ENCODE measurements at places on chromosomes 7 and 10.
A peak's percentile ranks its signal among the peaks of the same experiment; 100 is the strongest.

GRCh38 chr10:77801474-77802161, 124.9 kb downstream of the DLG5 start:
- no peak for DNase-seq

- DNase-seq = peak; percentile 9
These were observed at the start of gene ADAM12 for GRCh38 chr10:126387931-126388911. Gene ADAM12, minus strand, starts transcription at chr10:126388477. Its CDS starts 332 bp downstream, at chr10:126388145.

DNA sequence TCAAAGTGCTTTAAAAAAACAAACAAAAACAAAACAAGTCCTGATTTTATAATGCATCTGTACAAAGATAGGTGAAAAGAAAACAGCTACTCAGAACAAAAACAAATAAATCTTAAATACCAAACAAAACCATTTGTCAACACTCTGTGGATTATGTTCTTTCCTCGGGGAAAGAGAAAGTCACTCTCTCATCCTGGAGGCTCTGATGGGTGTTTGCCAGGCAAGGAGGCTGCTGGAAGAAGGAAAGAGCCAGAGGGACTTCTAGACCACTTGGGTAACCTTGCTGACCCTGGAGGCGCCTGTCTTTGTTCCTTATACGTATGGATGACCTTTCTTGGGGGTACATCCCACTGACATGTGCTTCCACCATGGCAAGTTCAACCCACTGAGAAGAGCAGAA, 92.8 kb downstream of the ZRANB1 start:
- no peak for DNase-seq

DNA sequence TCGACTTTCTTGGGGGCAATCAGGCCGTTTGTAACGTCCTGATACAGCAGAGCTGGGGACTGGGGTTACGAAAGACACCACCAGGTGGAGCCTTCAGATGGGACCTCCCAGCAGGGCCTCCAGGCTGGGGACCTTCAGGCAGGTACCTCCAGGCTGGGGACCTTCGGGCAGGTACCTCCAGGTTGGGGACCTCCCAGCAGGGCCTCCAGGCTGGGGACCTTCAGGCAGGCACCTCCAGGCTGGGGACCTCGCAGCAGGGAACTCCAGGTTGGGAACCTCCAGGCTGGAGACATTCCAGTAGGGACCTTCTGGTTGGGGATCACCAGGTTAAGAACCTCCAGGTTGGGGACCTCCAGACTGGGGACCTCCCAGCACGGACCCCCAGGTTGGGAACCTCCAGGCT, 23.5 kb upstream of the GPR146 start:
- no peak for DNase-seq

DNA sequence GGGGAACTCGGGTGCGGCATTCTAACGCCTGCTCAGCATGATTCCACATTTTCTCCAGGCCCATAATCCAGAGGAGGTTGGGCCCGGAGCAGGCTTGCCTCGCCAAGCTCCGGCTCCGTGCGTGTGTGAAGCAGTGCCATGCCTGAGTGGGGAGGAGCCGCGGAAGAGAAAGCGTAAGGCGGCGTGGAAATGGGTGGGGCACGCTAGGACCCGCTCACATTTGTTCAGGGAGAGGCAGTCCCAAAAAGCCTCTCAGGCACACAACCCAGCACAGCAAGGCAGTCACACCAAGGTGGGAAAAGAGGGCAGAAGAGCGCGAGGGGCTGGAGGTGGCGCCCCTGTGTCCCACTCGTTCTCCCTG, 695 bp upstream of the VDAC2 start:
- DNase-seq = peak; percentile 72

DNA sequence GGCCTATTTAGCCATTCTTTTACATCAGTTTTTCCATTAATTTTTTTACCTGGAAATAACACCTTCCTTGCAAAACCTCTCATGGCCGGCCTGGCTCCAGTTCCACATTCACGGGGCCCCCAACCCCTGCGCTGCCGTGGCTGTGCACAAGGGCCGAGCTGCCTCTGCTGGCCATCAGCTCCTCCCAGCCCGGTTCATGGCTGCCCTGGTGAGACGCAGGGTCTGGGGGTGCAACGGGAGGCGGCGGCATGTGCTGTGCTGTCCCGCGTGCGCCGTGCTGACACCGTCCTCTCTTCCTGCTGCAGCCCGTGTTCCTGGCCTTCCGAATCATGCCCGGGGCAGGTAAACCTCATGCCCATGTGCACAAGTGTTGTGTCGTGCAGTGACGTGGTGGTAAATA, 4.4 kb downstream of the NKX6-2 start:
- DNase-seq = no peak

DNA sequence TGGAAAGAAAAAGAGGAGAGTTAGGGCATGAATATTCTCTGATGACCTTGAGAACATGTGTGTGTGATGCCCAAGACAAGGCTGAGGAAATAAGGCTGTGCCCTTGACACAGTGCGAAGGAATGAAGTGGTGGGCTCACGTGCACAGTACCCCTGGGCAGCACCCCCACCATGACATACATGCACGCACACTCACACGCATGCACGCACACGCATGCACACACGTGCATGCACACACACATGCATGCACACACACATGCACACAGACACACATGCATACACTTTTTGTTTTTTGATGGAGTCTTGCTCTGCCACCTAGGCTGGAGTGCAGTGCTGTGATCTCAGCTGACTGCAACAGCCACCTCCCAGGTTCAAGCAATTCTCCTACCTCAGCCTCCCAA, 118.1 kb downstream of the GATA3 start:
- no peak for DNase-seq

DNA sequence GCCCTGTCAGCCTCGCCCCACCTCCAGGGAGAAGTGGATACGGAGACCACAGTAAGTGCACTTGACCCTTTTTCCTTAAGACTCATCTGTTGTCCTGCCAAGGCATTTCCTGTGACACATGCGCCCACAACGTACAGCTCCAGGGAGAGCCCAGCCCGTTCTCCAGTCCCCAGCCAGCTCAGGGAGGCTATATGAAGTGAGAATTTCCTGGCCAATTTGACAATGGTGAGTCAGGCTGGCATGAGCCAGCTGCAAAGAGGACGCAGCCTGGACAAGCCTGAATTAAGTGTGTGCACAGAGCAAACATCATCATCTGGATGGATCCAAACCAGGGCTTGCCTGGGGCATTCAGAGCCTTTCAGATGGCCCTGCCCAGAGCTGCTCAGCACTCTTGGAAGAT, 244.8 kb downstream of the KCNMA1 start:
- peak; percentile 63 for DNase-seq

- DNase-seq = no peak
These were observed 31.1 kb upstream of the NEUROD6 start for GRCh38 chr7:31371621-31372020.

- no peak for DNase-seq
These were observed 663 bp downstream of the VPS37D start for GRCh38 chr7:73668103-73668885.

- peak; percentile 71 for DNase-seq
These were observed 20.4 kb downstream of the TEX36 start for GRCh38 chr10:125662584-125662983.

- no peak for DNase-seq
These were observed 372.5 kb downstream of the SDK1 start for GRCh38 chr7:3673524-3673923.

GRCh38 chr7:100629117-100629716, 12.1 kb downstream of the TFR2 start:
- DNase-seq = peak; percentile 63

DNA sequence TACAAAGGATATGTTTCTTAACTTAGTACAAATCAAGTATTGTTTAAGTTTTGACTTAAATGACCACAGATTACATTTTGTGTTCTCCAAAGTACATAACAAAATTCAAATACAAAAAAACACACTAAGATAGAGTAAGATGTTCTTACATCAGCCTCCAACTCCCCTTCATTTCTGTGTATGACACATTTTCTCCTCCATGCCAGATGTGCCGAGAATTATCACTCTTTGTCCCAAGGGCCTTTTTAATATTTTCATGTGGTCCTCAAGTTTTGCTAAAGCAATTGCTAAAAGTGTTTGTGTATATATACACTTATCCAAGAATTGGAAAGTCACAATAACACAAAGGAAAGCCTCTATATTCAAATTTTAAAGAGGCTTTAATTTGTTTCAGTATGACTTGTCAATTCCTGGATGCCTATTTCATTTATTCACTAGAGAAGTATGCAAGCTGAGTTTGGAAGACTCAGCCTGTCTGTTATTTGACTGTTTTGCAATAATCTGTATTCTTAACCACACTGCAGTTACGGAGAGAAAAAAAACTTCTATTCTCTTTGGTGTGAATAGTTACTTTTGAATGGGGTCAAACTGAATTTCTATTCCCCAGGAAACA, 586.4 kb upstream of the SEMA3D start:
- no peak for DNase-seq

DNA sequence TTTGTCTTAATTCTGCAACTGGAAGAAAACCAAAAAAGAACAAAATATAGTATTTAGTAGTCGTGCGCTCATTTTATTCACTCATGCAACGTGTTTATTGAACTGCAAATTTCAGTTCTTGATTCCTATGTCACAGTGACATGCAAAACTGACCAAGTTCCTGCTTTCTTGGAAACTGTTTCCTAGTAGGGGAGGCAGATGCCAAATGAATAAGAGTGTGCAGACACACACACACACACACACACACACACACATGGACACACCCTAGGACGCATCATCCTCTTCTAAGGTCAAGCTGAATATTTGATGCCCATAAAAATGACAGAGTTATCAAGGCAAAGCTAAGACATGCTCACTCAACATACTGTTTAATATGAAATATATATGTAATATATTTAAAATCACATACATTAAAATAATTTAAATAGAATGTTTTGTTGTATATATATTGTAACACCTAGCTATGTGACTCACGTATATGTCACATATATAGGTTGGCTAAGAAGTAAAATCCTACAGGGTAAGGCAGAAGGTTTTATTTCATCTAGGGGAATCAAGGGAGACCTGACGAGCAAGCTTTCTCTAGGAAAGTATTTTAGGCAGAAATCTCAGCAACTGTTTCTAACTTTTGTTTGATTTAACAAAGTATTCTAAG, 79.6 kb downstream of the SVIL start:
- no peak for DNase-seq

GRCh38 chr7:128099204-128099671, 68.0 kb upstream of the LRRC4 start:
- DNase-seq = no peak

- no peak for DNase-seq
These were observed 317.5 kb downstream of the DNAJB6 start for GRCh38 chr7:157654350-157654749.

GRCh38 chr10:118871244-118871865, 116.6 kb upstream of the CACUL1 start:
- no peak for DNase-seq

DNA sequence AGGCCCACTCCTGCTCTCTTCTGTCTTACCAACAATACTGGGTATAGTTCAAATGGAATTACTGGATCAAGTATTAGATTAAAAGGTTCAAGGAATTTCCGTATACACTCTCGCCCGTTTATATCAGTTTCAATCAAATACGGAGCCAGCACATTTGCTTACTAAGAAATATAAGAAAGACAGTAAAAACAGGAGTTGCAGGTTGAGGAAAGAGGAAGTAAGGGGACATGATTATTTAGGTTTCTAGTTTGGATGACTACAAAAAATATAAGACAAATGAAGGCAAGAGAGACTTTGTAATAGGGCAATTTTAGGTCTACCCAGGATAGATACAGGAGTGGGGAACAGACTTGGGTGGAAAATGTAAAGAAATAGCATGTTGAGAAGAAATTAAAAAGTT, 109.9 kb upstream of the ABI1 start:
- no peak for DNase-seq

- no peak for DNase-seq
These were observed 13.4 kb downstream of the LRRC17 start for GRCh38 chr7:102925976-102926782.

GRCh38 chr10:71220689-71221540, 8.5 kb downstream of the UNC5B start:
- no peak for DNase-seq

- no peak for DNase-seq
These were observed 119.1 kb downstream of the MAGI2 start for GRCh38 chr7:79334334-79334733.
